HAP-1 (cell line): ENCODE measurements at places on chromosomes 3 and 15.

GRCh38 chr3:2354702-2355101, 256.0 kb downstream of the CNTN4 start:
- no peak for DNase-seq

GRCh38 chr15:90287101-90287500, 21.6 kb downstream of the NGRN start:
- no peak for DNase-seq

GRCh38 chr3:56347219-56347871, 120.9 kb downstream of the ERC2 start:
- no peak for DNase-seq

- DNase-seq: no peak
Measured at GRCh38 chr15:81469154-81469553, 95.1 kb upstream of the TMC3 start.

DNA sequence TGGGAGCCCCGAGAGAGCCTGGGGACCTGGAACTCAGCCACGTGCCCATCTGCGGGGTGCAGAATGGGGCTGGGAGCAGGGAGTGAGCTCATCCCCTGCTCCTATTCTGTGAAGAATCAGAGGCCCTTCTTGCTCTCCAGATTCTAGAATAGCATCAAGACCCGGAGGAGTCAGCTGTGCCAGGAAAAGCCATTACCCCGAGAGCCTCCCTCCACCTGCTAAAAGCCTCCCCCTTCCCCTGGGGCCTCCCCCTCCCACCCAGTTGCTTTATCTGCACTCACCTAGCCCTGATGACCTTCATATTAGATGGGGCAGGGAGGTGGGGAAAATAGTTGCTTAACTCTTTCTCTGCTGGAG, 23.1 kb downstream of the CCDC33 start:
- DNase-seq: no peak

DNA sequence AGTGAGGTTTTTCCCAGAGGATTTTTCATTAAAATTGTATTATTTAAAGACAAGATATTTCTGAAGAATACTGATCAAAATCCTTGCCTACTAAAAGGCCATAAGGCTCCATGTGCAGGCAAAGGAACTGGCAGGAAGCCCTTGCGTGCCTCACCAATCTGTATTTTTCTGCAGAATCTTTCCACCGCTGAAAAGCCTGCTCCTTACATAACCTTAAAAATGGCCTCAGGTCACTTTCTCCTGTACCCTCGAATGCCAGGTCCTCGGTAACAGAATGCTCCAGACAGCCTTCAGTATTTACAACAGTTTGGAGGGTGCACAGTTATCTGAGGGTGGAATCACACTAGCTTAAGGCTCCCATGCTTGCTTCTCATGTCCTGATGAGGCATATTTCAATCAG, 3.2 kb downstream of the MORC1 start:
- no peak for DNase-seq

- DNase-seq: no peak
Measured at GRCh38 chr15:94792196-94792595, 560.8 kb downstream of the MCTP2 start.
